ENCODE measurements at places on chromosomes 1 and 21.

- no peak for DNase-seq
These were observed 161.5 kb downstream of the NRIP1 start for GRCh38 chr21:14903172-14903865.

- DNase-seq: no peak
These were observed 84.6 kb downstream of the NEGR1 start for GRCh38 chr1:72197786-72198185.

DNA sequence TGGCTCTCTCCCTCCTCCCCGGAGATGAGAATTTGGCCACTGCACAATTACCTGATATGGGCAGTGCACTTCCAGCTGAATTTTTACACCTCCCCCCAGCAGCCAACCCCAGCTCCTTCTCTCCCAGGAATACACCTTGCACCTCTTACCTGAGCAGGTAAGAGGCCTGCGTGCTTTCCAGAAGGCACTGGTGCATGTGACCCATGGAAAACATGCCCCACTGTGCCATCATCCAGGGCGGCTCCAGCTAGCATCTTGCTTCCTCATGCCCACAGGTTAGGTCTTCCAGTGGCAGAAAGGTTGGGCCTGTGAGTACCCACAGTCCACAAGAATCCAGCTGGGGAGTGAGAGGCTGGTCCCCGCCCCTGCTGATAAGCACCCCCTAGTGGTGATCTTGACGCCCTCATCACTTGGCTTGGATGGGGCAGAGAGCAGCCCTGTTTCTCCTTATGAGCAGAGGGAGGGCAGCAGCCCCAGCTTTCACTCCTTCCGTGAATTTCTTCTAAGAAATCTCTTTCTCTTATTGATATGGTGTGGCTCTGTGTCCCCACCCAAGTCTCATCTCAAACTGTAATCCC, 57.8 kb downstream of the EDARADD start:
- DNase-seq: peak; percentile 17

DNA sequence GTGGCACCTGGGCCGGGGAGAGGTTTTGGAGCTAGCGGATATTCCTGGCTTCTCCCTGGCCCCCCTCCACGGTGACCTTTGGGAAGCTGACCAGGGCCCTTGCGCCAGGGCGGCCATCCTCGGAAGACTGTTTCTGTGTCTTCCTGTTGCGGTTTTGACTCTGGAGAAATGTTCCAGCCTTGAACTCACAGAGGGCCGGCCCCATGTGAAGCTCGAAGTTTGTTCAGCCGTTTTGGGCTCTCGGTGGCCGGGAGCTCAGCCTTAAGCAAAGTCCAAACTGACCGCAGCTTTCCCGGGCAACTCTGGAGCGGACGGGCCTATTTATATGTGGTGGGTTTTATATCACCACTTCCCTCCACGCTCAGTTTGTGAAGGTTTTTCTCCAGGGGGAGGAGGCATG, 17.0 kb upstream of the WNT4 start:
- no peak for DNase-seq

GRCh38 chr1:69081668-69082067, 486.1 kb upstream of the LRRC7 start:
- no peak for DNase-seq

DNA sequence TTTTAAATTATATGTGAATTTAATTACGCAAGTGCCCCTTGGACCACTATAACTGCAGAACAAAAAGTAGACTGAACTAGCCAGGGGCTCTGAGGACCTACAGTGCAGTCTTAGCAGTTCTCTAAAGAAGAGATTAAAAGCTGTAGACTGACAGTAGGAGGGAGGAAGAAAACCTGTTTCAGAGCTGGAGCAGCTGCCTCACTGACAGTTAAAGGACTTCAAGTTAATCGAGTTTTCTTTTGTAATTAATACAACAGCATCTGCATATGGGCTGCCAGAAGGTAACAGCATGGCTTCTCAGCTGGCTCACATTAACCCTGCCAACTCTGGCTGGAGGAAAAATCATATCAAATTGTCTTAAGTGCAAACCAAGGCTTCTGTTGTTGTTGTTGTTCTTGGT, 19.9 kb downstream of the DSTYK start:
- peak; percentile 30 for DNase-seq

DNA sequence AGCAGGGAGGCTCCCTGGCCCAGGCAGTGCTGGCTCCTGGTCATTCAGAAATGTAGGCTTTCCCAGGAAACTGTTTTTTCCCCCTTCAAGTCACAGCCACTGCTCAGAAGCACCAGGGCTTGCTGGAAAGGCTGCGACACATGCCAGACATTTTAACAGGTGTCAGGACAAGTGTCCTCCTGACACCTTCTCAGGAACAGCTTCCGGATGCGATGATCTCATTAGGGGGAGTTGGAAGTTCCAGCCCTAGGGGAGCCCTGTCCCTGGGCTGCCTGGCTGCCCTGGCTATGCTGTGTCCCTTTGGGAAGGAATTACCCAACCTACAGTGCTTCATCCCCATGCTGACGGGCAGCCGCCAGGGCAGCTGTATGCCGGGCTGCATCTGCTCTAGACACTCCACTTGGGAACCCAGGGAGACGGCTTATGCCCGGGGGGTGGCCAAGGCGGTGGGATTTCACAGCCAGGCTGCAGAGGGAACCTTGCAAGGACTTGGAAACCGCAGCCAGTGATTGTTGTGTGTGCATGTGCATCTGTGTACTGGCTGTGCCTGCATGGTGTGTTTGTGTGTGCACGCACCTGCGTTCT, 41.8 kb downstream of the AJAP1 start:
- DNase-seq: no peak

DNA sequence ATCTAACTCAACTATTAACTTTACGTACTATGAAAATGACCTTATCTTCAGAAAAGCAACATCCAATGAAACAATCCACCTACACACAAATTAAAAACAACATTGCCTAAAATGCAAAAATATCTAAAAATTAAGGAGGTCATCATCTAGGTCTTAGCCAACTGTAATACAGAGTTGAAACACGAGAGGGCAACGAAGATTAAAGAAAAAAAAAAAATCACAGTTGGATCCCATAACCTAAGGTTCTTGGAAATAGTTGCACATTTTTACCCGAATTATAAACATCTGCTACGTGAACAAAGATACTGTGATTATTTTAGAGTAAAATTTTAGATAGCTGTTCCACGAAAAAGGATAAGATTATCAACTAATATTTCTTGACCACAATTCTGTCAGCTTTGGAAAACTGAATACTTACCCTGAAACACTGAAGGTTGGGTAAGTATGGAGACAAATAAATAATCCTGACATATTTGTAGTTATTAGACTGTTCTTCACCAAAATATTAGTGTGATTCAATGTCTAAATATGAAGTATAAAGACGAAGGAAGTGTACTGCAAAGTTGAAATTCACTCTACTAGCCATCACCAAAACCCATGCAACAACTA, 88.0 kb upstream of the AK4 start:
- no peak for DNase-seq

DNA sequence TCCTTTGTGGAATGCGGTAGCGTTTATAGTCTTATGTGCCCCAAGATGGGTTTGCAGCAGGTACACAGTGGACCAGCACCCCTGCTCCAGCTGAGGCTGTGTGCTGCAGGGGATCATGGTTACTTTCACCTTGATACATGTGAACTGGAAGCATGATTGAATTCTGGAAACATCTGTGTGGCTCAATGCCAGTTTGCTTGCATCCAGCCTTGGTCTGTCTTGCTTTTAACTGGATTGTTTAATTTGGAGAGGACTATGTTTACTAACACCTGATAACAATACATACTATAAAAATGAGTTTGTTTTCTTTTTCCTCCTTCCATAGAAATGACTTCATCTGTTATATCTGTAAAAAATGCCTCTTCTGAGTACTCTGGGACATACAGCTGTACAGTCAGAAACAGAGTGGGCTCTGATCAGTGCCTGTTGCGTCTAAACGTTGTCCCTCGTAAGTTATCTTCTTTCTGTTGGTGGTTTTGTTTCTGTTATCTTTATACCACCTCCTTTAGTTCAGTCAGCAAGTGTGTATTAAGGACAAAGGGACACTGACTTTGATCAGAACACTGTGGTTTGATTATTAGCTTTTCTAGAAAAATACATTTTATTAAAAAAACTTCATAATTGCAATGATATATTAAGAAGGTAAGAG, 47.7 kb downstream of the CXADR start:
- no peak for DNase-seq

DNA sequence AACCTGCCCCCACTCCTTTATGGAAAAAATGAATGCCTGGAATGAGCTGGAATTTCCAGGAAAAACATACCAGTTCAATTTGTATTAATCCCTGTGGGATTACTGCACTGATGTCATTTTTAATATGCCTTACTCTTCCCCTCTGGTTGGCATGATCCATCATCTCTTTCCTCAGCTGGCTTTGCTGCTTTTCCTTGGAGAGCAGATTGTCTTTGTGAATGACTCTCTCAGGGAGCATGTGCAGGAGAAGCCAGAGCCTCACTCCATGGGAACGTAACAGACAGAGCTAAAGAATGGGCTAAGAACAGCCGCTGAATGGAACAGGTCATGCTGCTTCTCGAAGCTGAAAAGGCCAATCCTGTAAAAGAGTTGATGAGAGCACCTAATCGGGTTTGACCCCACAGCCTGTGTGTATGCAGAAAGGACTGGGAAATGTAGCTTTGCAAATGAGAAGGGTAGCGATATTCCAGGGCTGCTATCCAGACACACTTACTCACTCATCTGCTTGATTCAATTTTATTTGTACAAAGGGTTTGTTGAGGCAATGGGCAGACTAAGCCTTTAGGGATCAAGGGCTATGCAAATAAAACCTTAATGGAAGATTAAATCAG, 20.7 kb downstream of the PHC2 start:
- DNase-seq: peak; percentile 21

- peak; percentile 52 for DNase-seq
These were observed 18.1 kb downstream of the KNCN start for GRCh38 chr1:46533179-46533864.

- DNase-seq: no peak
These were observed 126.9 kb downstream of the CLIC6 start for GRCh38 chr21:34795548-34796180.

DNA sequence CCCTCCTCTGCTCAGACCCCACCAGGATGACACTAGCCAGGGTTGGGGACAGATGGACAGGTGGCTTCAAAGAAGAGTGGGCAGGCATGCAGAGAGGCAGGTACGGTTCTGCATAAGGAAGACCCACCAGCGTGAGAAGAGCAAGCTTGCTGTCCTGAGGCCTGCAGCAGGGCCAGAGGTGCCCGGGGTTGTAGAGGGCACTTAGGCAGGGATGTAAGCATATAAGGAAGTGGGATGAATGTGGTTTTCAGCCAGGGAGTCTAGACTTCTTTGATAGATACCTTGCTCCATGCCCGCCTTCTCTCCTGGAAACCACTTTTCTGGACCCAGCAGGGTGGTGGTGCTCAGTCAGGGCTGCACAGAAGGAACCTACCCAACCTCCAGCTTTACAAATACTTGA, 1.4 kb downstream of the TTC39A start:
- DNase-seq: no peak

DNA sequence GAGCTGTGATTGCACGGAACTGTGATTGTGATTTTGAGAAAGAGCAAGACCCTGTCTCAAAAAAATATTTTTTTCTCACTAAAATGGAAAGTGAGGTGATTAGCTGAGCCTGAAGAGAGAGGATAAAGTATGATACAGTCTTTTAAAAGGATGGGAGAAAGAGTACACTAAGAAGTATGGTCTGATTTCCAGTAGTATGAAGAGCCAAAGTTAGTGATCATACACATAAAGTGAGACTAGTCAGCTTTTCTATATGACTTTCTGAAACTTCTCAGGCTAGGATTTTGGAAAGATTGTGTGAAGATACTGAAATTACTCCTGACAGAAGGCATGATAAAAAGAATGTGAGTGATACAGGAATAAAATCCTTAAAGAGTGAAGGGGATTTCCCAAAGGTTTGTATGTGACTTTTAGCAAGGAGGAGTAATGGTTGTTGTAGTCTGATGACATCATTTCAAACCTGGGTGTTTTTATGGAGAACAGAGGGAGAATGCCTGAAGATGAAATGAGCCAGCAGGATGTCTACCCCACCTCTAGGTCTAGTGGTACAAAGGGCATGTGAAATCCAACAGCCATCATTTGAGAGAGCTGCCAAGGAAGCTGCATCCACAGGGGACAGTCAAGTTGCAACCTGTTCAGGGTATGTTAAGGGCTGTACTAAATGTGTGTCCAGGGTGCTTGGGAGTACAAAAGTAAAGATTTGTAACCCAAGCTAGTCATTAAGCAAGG, 157.7 kb downstream of the PIK3R3 start:
- no peak for DNase-seq

- peak; percentile 43 for DNase-seq
These were observed at the start of gene IL12RB2 for GRCh38 chr1:67307251-67308060. TSS of gene IL12RB2 (plus strand) at chr1:67307873. CDS start at chr1:67320369, 12,496 bp downstream.

Data from glutamatergic neuron (in vitro differentiated cells).